ENCODE measurements at places on chromosomes 6 and 20. TPM values are rescaled to one million over a fixed set of nuclear protein-coding genes. Genes with fewer than 3 reads are reported as not detected.

DNA sequence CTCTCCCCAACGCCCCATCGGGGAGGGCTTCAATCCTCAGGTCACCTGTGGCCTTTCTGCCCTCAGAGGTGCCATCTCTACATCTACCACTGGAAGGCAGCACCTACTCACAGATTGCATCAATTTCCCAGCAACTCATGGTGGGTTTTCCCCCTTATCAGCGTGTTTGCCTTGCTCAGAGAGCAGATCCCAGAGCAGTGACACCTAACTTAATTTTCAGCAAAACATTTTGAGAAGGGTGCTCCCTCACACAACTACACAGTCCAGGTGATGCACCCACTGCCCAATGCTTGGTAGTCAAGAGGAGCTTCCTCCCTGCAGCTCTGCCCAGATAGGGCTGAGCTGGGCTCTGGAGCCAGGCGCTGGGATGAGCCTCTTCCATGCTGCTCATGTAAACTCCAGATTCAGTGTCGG lies 48.2 kb downstream of the PLG start:
- DNase-seq, result no peak

DNA sequence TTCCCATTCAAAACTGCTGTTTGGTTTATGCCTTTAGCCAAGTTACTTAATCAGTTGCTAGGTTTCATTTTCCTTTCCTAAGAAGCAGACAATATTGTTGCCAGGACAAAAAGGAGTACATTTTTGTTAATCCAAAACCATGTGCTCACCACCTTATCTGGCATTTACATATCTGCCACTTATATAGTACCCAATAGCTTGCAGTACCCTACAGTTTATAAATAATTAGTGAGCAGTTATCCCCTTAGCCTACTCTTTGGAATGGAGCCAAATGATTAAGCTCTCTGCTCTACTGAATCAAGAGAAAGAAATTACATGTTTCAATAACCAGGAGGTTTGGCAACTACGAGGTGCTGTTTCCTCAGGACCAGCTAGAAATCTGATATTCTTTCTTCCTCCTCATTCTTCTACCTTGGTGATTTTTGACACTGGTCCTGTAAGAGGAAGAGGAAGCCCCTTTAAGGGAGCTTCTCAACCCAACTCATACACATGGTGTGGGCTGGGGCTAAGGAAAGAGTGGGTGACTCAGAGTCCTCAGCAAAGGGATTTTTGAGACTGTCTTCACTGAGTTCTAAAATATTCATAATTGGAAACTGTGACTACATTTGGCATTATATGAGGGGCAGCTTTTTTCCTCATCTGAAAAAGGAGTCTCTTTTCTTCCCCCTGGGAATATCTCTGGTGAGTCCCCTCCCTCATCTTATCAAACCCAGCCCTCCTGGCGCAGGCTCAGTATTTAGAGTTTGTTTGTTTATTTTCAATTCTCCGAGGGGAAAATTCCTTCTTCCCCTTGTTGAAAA lies 1.5 kb downstream of the ZNFX1 start:
- no peak for DNase-seq

The LHFPL5 gene
- total RNA-seq, result 0.69 TPM

DNA sequence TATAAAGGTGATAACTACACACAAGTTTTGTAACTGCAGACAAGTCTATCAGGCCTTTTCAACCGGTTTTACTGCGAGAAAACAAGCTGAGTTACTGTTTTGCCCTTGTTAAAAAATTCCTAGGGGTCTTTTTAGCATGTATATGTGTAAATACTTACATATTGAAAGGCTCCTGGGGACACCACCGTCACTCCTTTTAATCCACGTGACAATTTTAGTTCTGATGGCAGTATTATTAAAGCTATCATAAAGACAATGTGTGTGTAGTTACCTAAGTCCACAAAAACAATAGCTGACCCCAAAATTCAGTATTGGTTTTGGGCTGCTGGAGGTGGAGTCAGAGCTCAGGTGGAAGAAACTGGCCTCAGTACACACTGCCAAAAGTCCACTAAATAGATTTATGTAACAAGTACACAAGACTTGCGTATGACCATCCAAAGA lies 41.3 kb upstream of the HFE start:
- no peak for DNase-seq

GRCh38 chr20:51413857-51414256 lies 128.7 kb downstream of the NFATC2 start:
- no peak for DNase-seq

GRCh38 chr20:62454904-62455636 lies 20.7 kb downstream of the GATA5 start:
- no peak for DNase-seq

The TRAPPC3L gene
- total RNA-seq, result not detected

DNA sequence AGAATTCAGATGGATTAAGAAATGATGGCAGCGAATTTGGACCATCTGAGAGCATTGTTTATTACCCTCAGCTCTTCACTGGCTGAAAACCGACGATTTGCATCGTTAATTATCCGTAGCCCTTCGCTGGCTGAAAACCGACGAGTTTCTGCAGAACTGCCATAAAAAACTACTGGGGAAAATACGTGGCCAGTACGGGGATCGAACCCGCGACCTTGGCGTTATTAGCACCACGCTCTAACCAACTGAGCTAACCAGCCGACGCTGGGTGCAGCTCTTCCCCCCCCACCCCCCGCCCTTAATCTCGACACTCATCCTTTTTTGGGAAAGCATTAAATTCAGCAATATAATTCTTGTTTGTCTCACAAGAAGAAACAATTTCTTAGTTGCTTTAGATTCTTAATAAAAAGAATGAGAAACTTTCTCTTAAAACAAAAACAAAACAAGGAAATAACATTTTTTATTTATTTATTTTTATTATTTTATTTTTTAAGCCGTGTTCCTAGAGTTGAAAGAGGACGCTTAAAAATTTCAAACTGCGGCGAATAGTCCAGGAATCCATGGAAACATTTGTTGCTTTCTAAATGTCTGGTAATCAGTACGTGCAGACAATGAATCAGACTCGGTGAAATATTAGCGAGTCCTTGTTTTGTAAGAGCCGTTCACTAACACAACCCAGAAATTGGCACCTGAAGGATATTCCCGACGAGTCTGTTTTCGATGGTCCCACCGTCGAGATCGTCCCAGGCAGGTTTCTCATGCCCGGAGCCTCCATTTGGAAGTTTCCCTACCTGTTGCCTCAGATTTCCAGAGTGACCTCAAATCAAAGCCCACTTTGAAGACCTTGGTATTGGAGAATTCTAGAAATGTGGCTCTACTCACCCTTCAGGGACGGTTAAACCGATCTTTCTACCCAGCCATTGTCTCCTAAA lies 27.8 kb downstream of the PRSS16 start:
- no peak for DNase-seq

The CD24 gene
- total RNA-seq, result 2,531 TPM

DNA sequence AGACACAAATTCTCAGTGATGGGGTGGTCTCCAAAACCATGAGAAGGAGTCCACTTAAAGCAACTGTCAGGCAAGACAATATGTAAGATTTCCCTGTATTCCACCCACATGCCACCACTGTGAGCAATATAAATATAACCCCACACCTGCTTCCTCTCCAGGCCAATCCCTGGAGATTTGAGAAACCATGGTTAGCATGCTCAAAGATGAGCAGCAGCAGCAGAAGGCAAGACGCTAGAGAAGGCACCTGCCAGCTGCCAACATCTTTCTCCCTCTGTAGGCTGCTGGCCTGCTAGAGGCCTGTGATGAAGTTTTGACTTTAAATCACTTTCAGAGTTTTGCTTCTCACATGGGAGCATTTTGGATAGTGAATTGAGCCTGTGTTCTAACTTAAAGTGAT lies 7.9 kb upstream of the SOD2 start:
- DNase-seq, result no peak

GRCh38 chr6:149363154-149363553 lies 36.9 kb upstream of the SUMO4 start:
- no peak for DNase-seq

Measured in mucosa of gallbladder (tissue), 1 donor.